Cortex of kidney (tissue), 1 donor: ENCODE measurements at places on chromosomes 1 and 21.

DNA sequence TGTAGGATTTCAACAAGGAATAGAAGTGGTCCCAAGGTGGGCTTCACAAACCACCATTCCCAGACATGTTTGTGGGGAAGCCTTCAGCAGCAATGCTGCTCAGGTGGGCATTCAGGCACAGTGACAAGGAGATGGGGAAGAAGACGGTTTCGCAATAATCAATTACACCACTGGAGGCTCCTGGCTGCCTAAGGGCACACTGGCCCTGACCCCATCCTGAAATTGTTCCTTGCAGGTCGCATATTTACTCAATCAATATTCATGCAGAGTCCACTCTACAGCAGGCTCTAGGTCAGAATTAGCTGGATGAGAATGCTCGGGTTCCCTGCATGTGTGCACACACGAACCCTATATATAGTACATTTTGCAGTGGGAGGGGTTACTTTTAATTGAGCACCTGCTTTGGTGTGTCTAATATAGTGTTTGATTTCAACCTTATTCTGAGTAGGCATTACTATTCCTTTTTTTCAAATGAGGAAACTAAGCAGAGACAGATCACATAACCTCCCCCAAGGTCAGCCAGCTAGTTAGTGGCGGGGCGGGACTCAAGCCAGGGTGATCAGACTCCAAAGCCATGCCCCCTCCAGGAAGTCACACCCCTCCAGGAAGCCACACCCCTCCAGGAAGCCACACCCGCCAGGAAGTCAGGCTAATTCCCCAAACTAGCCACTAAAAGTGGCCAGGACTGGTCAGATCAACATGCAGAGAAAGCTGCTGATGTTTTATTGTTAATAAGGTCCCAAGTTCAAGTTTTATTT is 106.5 kb downstream of the HLCS start:
- no peak for DNase-seq

DNA sequence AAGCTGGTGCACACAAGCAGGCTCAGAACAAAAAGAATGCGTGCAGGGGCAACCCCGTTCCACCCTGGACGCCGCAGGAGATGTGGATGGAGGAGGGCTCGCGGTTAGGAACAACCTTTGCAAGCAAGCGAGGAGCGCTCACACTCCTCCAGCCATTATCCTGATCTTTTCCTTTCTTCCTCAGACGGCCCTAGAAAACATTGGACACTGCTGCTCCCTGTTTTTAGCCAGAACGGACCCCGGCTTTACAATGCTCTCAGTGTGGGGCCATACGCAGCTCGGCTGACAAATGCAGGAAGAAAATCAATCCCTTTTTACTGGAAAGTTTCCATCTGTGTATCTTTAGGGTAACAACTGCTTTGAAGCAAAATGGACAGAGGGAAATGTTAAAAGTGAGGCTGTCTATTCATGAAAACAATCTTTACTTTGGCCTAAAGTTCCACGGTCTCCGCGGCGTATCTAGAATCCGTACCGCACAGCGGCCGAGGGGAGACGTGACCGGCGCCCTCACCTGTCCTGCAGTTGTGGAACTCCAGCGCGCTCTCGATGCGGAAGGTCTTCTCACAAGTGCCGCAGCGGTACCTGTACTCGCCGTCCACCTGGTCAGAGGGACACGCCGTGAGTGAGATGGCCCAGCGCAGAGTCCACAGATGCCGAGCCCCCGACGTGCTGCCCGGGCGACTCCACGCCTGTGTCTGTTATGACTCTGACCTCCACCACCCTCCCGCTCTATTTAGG is 44.0 kb downstream of the PRDM15 start:
- DNase-seq: no peak

DNA sequence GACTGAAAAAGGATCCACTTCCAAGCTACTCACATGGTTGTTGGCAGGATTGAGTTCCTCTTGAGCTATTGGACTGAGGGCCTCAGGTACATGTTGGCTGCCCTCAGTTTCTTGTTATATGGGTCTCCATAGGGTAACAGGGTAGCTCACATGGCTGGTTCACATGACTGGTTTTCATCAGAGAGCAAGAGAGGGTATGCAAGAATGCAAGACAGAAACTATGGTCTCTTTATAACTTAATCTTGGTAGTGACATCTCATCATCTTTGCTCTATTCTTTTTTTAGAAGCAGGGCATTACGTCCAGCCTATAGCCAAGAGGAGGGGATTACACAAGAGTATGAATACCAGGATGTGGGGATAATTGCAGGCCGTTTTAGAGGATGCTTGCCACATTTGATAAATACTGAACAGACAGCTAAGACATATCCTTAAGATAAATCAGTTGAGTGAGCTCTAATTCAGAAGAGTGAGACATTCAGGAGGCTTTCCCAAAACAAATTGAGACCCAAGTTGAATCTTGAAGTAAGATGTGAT is 100.2 kb downstream of the HMCN1 start:
- DNase-seq: no peak

- no peak for DNase-seq
These were observed 391.9 kb downstream of the SIPA1L2 start for GRCh38 chr1:232238009-232238408.

- DNase-seq: no peak
These were observed 74.4 kb downstream of the CD58 start for GRCh38 chr1:116496380-116496779.

- no peak for DNase-seq
These were observed 6.0 kb upstream of the PLA2G2C start for GRCh38 chr1:20192364-20192763.

- no peak for DNase-seq
These were observed 115.2 kb downstream of the TGFBR3 start for GRCh38 chr1:91770667-91771268.

GRCh38 chr1:64894438-64895196 is 71.7 kb downstream of the JAK1 start:
- DNase-seq: no peak

DNA sequence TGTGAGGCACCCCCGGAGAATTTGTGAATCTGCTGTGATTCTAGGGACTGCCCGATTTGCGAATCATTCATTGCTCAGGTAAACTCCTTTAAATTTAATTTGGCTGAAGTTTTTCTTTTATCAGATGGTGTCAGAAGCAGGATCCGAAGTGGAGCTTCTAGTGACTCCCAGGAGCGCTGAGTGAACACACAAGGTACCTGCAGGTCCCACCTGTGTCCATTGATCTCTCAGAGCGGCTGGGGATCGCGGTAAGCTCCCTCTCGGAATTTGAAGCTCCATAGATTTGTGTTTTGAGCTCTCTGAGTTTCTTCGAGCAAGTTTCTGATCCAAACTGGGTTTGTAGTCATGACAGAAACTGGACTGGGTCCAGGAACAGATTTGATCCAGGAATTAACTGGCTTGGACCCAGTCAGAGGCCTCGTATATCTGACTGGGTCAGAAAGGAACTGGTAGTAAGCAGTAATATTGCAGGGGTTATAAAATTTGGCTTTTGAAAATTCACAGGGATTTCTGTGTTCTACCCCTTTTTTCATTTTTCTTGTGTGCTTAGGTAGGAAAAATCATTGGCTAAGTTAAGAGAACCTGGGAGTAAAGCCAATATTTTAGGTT is 56.2 kb upstream of the EDEM3 start:
- DNase-seq: no peak
